Tibial artery (tissue), 4 donors: ENCODE measurements at places on chromosomes 7 and 10.

DNA sequence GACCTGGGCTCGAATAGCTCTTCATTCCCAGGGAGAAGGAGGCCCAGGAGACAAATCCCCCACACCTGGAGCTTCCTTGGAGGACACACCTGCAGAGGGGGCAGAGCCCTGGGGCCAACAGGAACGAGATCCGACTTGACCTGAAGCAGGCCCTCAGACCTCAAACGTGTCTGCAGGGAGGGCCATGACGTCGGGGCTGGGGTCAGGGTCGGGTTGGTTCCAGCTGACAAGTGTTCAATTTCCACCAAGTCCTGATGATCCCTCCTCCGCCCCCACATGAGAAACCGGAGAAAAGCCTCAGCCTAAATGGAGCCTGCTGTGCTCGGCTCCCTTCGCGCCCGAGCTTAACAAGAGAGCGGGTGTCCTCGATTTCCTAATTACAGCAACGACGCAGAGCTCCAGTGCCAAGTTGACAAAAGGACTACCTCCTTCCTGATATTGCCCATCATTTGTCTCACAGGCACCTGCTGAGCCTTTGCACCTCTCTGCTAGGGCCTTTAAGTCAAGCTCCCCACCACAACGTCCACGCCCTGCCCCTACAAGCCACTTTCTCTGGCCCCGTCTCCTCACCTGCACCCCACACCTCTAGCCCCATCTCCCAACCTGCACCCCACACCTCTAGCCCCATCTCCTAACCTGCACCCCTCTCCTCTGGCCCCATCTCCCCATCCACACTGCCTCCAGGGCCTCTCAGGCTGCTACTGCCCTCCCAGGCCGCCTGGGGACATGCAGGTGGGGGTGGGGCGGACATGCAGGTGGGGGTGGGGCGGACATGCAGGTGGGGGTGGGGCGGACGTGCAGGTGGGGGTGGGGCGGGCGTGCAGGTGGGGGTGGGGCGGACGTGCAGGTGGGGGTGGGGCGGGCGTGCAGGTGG lies 519.4 kb downstream of the GLRX3 start:
- no peak for DNase-seq

DNA sequence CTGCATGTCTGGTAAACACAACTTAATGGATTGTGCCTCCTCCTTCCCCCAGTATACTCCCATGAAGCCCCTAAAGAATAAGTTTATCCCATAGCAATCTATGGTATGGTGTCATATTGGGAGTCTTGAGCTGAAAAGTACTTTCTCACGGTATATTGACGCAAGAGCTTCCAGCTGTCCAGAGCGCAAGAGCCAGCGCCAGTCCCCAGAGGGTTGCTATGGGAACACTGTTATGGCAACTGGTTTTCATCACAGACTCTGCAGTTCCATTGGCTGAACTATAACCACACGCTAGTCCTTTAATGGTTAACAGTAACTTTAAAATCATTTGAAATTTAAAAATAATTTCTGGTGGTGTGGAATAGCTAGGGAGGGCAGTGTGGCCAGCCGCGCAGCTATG lies 46.9 kb downstream of the PRPF18 start:
- DNase-seq = peak; percentile 73

DNA sequence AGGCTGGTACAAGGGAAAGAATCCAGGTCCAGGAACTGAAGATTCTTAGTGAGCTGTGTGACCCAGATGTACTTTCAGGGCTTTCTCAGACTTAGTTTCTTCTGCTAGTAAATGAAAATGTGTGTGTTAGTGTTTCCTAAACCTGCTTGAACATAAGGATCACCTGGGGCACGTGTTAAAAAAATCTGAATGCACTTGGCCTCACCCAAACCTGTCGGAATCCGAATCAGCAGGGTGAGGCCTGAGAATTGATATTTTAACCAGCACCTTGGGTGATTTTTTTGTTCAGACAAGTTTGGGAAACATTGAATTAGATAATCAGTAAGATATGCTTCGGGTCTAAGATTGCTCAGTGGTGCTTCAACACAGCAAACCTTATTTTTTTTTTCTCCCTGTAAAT lies 59.7 kb downstream of the ZNF365 start:
- no peak for DNase-seq

GRCh38 chr10:120883071-120883470 lies 31.9 kb downstream of the WDR11 start:
- DNase-seq = no peak

- no peak for DNase-seq
These were observed 24.4 kb upstream of the ELN start for GRCh38 chr7:74003621-74004020.

DNA sequence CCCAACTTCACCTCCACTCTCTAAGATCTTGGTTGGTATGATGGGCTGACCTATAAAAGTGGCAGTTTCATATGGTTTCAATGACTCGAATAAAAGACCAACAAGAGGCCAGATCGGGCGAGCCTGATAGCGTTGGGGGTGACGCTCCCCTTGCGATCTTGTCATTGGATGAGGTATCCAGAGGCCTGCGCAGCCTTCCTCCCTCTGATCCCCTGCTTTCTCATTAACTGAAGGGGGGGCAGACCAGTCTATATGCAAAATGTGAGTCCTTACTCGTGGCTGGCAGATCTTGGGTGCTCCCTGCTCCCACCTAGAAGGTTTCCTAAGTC lies 937 bp upstream of the COBL start:
- no peak for DNase-seq

DNA sequence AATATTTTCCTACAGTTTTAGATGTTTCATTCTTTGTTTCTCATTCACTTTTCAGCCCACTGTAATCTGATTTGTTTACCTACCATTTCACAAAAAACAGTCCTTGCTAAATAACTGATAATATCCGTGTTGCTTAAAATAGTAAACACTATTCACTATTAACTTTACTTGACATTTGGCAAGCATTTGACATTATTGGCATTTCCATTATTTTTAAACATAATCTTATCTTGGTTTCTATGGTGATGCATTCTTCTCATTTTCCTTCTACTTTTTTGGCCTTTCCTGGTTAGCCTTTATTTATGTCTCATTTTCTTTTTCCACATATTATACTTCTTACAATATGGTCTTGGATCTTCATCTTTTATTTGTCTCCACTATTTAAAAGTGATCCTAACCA lies 715.3 kb downstream of the DNAJB9 start:
- DNase-seq = no peak

DNA sequence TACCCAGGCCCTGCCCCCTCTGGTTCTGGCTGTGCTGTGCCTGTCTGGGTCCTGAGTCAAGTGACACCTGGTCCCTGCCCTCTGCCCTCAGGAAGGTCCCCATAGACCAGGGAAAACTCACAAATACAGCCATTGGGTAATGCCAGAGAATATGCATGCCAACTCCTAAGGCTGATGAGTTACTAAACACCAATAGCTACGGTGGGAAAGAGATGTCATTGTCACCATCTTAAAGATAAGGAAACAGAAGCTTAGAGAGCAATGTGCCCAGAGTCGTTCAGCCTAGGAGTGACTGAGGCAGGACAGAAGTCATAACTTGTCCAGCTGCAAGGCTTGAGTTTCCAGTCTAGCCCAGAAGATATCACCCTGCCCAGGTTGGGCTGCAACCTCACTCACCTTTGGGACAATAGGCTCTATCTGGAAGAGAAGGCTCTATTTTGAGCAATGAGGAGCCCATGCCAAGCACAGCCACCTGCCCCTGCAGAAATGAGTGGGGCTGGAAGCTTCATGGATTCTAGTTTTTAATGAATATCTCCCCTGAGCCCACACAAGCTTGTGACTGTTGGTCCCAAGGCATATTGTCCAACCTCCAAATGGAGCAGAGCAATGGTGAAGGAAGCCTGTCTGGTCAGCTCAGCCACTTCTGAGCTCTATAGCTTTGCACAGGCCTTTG lies 42.6 kb downstream of the ZNF273 start:
- no peak for DNase-seq

- no peak for DNase-seq
These were observed 516.0 kb downstream of the REEP3 start for GRCh38 chr10:64037071-64037661.

GRCh38 chr10:1227510-1228402 lies 171.6 kb downstream of the WDR37 start:
- no peak for DNase-seq

DNA sequence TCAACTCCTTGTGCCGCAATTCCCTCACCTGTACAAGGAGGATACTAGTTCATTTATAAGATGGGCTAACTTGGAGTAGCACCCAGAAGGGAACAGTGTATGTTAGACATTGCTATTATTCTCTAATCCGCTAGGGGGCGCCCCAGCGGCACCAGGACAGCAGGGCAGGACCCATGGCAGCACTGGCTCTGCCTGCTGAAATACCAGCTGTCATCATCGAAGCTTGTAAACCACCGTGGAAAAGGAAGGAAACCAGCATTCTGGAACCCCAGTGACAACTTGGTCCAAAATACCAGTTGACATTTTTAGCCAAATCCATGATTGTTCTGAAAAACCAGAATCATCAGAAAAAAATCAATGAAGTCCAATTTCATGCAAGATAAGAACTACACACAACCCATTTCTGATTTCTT lies 134.4 kb downstream of the ITGA8 start:
- DNase-seq = peak; percentile 80

DNA sequence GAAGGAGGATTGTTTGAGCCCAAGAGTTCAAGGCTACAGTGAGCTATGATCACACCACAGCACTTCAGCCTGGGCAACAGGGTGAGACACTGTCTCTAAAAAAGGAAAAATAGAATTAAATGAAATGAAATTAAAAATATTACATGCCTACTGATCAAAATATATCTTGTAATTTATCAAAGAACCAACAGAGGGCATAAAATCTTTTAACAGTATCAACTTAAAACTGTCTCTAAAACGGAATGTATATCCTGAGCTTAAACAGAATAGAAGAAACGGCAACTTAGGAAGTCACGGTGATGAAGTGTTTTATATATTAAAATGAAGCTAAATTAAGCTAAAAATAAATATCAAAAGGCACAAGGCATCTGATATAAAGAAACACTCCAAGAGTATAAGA lies 78.8 kb downstream of the MTPAP start:
- no peak for DNase-seq

DNA sequence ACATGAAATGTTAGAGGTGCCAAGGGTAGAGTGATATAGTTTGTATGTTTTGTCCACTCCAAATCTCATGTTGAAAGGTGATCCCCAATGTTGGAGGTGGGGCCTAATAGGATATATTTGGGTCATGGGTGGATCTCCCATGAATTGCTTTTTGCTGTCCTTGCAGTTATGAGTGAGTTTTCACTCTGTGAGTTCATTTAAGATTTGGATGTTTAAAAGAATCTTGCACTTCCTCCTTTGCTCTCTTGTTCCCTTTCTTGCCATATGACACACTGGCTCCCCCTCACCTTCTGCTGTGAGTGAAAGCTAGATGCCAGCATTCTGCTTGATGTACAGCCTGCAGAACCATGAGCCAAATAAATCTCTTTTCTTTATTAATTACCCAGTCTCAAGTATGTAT lies 269.2 kb downstream of the ZWINT start:
- no peak for DNase-seq

DNA sequence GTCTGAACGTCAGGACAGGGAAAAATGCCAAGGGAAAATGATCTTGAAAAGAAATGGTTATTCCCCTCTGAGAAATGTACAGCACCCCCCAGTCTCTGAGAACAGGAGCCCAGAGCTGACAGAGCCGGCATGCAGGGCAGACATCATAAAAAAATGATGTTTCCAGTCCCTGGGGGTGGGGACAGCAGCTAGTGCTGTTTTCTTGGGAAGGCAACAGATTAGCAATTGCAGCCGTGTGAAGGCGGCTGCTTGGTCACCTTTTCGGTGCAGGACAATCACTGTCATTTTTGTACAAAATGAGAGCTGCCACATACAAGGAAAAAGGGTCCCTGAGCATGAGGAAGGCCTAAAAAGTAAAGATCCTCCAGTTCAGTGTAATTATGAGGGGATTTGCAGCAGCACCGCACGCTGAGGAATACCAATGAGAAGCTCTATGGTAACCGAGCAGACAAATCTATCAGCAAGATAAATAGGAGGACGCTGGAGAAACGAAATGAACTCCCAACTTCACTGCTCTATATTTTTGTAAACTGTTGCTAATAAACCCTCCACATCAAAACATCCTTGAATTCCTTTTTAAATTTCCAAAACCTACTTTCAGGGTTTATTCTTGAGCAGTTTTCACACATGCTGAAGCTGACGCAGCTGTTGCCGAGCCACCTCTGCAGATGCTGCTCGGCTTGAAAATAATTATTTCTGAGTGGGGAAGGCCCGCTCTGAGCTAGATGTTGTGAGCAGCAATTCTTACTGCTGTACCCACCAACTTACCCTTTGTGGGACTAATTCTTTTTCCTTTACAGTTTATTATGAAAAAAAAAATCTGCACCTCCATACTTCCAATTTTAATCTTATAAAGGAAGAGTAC lies 98.2 kb upstream of the NEBL start:
- DNase-seq = no peak

GRCh38 chr7:47087866-47088265 lies 494.0 kb downstream of the TNS3 start:
- DNase-seq = no peak

DNA sequence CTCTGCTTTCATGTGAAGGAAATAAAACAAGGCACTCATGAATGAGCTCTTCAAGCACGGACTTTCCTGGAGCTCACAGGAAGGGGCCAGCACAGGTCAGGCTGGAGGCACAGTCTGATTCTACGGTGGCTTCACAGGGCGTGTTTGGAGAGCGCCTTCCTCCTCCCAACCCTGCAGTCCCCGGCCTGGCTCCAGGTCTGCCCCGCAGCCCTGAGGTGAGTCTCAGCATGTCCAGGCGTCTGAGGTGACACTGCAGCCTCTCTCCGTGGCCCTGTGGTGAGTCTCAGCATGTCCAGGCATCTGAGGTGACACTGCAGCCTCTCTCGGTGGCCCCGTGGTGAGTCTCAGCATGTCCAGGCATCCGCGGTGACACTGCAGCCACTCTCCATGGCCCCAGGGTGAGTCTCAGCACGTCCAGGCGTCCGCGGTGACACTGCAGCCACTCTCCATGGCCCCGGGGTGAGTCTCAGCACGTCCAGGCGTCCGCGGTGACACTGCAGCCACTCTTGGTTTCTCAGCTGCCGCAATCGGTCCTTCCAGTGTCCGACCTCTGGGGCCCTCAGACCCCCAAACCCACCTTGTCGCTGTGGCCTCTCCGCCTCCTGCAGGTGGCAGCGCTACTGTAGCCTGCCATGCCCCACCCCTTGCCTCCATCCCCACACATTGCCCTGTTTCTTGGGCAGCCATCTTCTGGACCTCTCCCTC lies 381.7 kb downstream of the DNAJB6 start:
- DNase-seq = peak; percentile 44

GRCh38 chr7:29604702-29605101 lies 41.1 kb downstream of the PRR15 start:
- no peak for DNase-seq

- no peak for DNase-seq
These were observed 129.4 kb downstream of the BMPER start for GRCh38 chr7:34034728-34035127.

DNA sequence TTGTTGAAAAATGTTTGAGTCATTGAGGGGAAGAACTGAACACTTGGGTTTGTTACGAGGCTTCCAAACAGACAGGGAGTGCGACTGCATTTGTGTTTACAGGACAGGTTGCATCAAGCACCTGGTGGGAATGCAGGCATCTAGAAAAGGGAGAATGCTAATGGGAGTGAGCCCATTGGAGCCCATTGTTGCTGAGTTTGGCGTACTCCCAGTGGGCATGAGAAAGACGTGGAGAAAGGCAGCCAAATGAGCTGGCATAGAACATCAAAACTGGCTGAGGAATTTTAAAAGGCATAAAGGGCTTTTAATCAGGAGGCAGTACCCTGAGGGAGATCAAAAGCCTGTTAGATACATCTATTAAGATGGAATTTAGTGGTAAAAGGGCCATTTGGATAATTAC lies 171.6 kb upstream of the NPSR1 start:
- no peak for DNase-seq
